ENCODE measurements at places on chromosomes 1 and 21. TPM values are rescaled to one million over a fixed set of nuclear protein-coding genes. Genes with fewer than 3 reads are reported as not detected.
A peak's percentile ranks its signal among the peaks of the same experiment; 100 is the strongest.

GRCh38 chr1:179663810-179664209 lies 72.2 kb downstream of the TDRD5 start:
- no peak for DNase-seq

GRCh38 chr1:44263568-44264450 lies 50.5 kb downstream of the DMAP1 start:
- DNase-seq = peak; percentile 39

- no peak for DNase-seq
Observed at GRCh38 chr1:201411292-201411691, 10.2 kb downstream of the TNNI1 start.

DNA sequence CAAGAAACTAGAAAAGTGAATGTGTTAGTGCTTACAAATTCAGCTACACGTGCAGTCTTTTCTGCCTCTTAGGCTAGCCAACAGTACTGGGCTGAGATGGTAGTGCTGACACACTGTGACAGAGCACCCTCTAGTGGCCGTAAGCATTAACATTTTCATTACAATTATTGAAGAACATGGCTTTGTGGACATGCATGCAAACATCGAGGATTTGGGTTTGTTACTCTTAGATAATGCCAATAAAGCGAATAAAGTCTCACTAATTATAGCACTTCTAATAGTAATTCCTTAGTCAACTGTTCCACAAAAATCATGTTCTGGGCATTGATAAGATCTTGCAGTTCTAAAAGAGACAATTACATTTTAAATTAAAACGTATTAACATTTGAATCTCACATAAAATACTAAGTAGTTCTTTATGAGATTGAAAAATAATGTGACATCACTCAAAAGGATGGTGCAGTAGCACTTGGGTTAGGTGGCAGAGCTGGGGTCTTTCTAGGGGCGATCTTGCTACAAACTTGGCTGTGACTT lies 47.1 kb downstream of the MYSM1 start:
- DNase-seq = peak; percentile 48

DNA sequence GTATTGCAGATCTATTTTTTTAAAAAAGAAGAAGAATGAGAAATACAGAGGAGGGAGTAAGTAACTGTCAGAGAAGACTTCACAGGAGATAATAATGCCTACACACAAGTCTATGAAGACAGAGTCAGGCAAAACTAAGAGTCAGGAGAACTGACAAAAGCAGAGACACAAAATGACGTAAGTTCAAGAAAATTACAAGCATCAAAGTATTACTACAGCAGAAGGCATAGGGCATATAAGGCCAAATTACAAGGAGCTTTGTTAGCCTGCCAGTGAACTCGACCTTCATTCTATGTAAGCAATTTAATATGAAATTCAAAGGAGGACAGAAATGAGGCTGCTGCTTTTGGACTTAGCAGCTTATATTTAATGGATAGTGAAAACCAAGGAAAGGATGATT lies 23.7 kb downstream of the FAF1 start:
- no peak for DNase-seq

DNA sequence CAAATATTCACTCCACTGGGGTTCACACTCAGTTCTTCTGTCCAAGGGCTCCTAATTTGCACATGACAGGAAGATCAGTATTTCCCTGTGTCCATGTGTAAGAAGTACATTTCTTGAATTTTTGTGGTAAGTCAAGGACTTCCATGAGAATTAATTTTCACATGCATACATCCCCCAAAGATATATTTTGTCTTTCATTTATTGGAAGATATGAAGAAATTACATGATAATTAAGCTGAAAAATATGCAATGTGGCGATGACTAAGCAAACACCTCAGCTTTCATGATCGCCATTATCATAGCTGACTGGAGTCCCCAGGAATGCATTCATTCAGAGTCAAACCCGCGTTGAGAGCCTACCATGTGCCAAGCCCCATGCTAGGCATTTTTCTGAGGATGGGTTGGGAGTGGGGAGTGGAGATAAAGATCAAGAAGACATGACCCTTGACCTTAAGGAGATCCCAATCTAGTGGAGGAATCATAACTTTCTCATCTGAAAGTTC lies 104.6 kb upstream of the F3 start:
- DNase-seq = no peak

- no peak for DNase-seq
Observed at GRCh38 chr1:39131940-39132339, 72.6 kb upstream of the MACF1 start.

GRCh38 chr1:41662765-41663437 lies 178.4 kb upstream of the EDN2 start:
- peak; percentile 24 for DNase-seq

- peak; percentile 16 for DNase-seq
Observed at GRCh38 chr1:111538343-111539025, 35.1 kb upstream of the ADORA3 start.

GRCh38 chr1:204304067-204304466 lies 55.7 kb downstream of the PLEKHA6 start:
- DNase-seq = no peak

GRCh38 chr1:169395955-169396354 lies 28.0 kb downstream of the BLZF1 start:
- no peak for DNase-seq

- DNase-seq = peak; percentile 65
Observed at GRCh38 chr1:24910751-24911650, 19.1 kb downstream of the RUNX3 start.

DNA sequence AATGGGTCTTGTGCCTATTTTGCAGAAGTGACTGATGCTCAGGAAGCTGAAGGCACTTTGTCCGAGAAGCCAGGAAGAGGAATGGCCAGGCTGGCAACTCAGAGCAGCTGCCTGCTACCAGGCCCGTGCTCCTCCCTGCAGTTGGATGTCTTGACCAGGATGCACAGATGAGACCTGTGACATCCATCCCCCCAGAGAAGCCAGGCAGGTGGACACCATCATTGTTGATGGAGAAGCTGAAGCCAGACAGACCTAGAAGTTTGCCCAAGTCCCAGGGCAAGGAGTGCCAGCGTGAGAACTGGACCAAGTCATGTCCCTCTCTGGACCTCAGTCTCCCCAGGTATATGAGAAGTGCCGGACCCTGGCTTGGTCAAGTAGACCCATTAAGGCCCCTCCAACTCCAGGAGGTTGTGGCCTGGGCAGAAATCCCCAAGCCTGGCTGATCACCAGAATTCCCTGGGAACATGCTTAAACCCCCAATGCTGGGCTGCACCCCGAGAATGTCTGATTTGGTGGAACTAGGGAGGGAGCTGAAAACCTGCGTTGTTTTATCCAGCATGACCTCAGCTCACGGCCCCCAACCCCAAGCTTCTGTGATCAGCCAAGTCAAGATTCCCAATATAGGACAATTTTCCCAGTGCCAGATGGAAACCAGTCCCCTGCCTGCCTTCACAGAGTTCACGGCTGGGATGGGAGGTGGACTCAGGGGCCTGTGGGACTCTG lies 82.4 kb downstream of the CAMK2N1 start:
- DNase-seq = no peak

DNA sequence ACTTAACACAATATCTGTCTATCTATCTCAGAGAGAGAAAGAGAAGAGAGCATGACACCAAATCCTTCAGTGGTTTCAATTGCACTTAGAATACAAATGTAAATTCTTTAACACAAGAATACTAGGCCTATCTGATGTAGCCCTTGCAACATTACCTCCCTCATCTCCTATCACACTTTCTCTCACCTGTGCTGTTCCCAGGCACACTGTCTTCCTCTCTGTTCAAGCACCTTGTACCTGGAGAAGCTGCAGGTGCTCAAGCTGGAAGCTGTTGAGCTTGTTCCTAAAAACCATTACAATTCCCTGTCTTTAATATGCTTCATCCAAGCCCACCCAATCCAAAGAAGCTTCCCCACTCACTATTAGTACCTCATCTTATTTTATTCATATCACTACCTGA lies 97.0 kb downstream of the GDAP2 start:
- DNase-seq = no peak

- DNase-seq = no peak
Observed at GRCh38 chr1:180614730-180615129, 17.1 kb upstream of the XPR1 start.

DNA sequence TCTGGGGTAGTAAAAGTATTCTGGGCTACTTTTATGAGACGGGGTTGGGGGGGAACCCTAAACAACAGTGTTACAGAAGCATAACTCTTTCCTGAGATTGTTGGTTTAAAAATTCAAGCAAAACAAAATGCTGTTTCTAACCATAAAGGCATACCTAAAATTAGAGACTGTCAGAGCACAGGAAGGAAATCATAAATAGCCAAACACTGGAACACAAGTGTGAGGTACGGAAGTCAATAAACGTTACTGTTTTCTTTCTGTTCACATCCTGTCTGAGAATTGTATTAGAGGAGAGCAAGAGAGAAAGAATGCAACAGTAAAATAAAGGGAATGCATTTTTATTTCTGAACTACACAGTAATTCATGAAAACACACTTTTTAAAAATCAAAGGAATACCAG lies 42.8 kb upstream of the IL12RB2 start:
- DNase-seq = no peak

- no peak for DNase-seq
Observed at GRCh38 chr1:112563341-112563740, 54.6 kb downstream of the WNT2B start.

GRCh38 chr1:74714429-74715235 lies 18.2 kb downstream of the CRYZ start:
- no peak for DNase-seq

DNA sequence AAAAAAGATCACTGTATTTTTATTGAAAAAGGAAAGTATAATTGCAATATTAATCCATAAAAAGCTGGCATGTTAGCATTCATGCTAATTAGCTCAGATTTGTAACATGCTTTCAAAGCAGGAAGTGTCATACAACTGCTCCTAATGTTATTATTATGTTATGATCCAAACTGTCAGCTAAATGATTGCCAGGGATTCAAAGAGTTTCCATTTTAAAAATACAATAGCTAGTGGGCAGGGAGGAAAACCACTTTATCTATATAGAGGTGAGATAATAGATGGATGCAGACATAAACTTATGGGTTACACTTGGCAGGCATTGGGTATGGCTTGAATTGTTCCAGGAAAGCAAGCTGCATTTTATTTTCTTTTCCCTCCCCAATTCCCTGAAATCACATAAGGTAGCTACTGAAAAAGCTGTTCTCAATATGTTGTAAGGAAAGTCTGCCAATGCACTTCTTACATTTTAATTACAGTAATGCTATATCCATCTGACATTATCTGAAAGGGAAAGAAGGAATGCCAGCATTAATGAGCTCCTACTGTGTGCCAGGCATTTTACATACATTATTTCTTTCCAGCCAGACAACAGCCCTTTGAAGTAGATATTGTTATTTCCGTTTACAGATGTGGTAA lies 9.8 kb upstream of the MYSM1 start:
- DNase-seq = no peak

GRCh38 chr1:24908591-24909259 lies 21.4 kb downstream of the RUNX3 start:
- no peak for DNase-seq

DNA sequence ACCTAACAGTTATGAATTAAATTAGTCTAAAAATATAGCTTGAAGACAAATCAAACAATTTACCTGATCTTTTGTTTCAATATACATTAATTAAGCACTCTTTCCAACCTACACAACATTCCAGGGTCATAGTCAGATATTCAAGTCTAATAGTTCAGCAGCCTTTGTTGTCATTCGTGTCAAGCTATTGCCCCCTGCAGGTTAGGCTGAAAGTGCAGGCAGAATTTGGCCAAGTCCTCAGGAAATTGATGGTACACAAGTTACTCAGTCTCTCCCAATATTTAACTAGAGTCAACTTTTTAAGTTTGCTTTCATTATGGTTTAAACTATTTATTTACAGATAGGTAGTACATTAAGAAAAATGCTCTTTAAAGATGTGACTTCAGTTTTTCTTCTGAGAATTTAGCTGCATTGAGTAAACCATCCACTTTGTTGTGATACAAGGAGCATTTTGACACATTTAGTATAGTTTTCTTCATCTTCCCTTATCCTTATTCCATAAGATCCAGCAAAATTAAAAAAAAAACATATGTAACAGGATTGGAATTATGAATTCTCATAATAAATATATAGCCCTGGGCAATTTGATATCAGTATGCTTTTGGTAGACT lies 130.3 kb upstream of the DPYD start:
- peak; percentile 69 for DNase-seq

DNA sequence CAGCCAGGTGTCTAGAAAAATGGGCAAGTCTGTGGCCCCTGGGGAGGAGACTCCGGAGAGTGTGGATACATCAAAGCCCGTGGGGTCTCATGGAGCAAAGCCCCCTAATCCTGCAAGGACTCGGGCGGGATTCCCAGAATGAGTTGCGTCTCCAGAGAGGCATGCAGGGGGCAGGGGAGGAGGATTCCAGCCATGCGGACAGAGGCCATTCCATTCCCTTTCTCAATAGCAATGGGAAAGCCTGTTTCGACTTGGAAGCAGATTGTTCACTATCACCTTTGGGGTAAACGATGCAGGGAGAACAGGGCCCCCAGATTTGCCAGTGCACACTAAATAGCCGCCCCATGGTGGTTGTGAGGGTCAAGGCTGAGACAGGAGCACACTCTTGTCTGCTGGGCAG lies 15.4 kb upstream of the PRDM15 start:
- DNase-seq = no peak

DNA sequence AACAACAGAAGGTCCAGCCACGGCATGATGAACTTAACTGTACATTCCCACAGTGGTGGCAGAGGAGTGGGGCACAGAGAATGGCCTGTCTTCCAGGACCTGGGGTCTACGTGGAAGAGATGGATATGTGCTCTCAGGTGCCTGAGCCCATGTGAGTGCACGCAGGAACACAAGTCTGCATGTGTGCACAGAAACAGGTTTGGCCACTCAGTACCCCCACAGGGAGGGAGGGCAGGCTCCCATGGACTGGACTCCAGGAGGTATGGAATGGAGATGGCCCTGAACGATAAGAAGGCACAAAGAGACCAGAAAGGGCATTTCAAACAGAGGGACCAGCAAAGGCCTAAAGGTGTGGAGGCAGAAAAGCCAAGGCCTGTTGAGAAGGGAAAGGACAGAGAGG lies 10.8 kb downstream of the COL9A2 start:
- DNase-seq = no peak

PRKAA2 gene
- 5.3 TPM for total RNA-seq

RGS1 gene
- 38.5 TPM for total RNA-seq

DCST2 gene
- not detected for total RNA-seq

GPA33 gene
- 506 TPM for total RNA-seq

IRF6 gene
- 50.7 TPM for total RNA-seq

CYP2J2 gene
- total RNA-seq = 61.9 TPM

SOD1 gene
- 117 TPM for total RNA-seq

DMRTA2 gene
- total RNA-seq = not detected

CD1E gene
- not detected for total RNA-seq

TSPAN2 gene
- total RNA-seq = 16.4 TPM

NEGR1 gene
- 10.0 TPM for total RNA-seq

NEK2 gene
- total RNA-seq = 2.4 TPM

CATSPERE gene
- total RNA-seq = 2.7 TPM

FBXO2 gene
- not detected for total RNA-seq

PFDN2 gene
- 28.9 TPM for total RNA-seq

CD244 gene
- total RNA-seq = not detected

KCNJ6 gene
- total RNA-seq = 0.14 TPM

FAM177B gene
- not detected for total RNA-seq

AGMAT gene
- 24.1 TPM for total RNA-seq

TRIM33 gene
- total RNA-seq = 35.4 TPM

CFHR4 gene
- total RNA-seq = not detected

UBL4B gene
- total RNA-seq = not detected

All from transverse colon (tissue), 4 donors.